ENCODE measurements at places on chromosomes 16 and 17.

- DNase-seq = no peak
Measured at GRCh38 chr16:70638814-70639792, 7.3 kb upstream of the IL34 start.

DNA sequence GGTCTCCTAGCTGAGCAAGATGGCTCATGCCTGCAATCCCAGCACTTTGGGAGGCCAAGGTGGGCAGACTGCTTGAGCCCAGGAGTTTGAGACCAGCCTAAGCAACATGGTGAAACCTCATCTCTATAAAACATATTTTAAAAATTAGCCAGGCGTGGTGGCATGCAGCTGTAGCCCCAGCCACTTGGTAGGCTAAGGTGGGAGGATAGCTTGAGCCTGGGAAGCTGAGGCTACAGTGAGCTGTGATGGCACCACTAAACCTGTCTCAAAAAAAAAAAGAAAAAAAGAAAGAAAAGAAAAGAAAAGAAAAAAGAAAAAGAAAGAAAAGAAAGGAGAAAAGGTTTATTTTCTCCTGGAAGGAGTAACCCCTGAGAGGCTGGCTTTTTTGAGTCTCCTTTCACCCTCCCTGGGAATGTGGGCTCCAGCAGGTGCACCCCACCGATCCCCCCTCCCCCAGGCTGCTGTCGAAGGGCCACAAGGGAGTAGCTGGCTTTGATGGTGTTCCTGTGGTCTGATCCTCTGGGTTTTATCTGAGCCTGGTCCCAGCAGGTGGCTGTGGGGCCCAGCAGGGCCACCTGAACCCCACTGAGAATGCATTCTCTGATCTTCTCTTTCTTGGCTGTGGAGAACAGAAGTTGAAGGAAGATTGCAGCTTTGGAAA lies 29.9 kb upstream of the TNRC6C start:
- no peak for DNase-seq

DNA sequence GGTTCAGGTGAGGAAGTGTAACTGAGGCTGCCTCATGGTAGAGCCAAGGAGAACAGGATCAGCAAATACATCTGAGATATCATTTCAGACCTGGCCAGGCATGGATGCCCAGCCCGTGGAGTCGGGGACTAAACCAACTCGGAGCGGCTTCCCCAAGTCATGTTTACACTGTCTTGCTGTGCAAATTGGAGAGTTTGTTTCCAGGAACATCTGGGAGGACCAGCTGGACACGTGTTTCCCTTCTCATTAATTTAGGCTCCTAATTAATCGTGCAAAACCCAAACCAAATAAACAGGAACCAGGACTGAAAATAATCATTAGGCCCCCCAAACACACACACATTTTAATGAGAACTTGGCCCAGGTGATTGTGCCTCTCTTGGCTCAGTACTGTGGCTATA lies 70.9 kb upstream of the SALL1 start:
- DNase-seq = no peak

DNA sequence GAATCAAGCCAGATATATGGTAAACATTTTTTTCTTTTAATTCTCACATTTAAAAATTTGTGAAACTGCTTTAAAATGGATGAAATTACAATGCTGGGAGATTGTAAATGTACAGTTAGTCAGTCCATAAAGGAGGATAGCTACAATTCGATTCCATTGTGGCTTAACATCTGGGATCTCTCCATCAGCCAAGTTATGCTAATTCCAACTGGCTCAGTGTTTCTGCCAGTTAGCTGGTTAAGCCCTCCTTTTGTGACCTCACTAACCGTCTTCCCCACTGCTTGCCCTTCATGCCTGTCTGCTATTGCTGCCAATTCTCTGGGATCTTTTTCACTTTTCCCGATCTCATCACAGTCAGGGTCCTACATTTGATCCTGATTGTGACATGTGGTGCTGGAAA lies 1347.6 kb downstream of the CDH11 start:
- DNase-seq = no peak

- no peak for DNase-seq
Measured at GRCh38 chr17:20046629-20047028, 37.5 kb downstream of the SPECC1 start.

- DNase-seq = no peak
Measured at GRCh38 chr17:12990041-12990808, 27.6 kb downstream of the ELAC2 start.

GRCh38 chr17:65155622-65156021 lies 18.5 kb downstream of the RGS9 start:
- no peak for DNase-seq
